HEK293T (cell line): ENCODE measurements at places on chromosomes 12 and 14.
A peak's percentile ranks its signal among the peaks of the same experiment; 100 is the strongest.

GRCh38 chr12:92098594-92099380, 46.9 kb downstream of the BTG1 start:
- no peak for DNase-seq

DNA sequence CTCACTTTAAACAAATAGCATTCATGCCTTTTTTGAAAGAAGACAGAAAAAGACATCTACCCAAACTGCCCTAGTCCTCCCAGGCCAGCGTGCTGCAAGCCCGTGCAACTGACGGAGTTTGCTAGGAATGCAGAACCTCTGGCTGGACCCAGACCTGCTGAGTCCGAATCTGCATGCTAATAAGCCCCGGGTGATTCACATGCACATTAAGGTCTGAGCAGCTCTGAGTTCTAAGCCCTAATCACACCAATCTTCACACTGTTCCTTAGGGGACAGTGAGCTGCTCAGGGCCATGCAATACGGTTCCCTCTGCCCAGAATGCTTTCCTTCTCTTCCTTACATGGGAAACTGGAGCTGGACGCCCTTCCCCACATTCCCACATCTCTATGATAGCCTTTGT, 25.2 kb downstream of the HAL start:
- DNase-seq: no peak

GRCh38 chr12:90984114-90984513, 20.7 kb downstream of the EPYC start:
- no peak for DNase-seq

GRCh38 chr12:42767326-42767954, 177.9 kb upstream of the PRICKLE1 start:
- no peak for DNase-seq

- DNase-seq: no peak
These were observed 215.6 kb downstream of the SLC6A15 start for GRCh38 chr12:84696908-84697540.

DNA sequence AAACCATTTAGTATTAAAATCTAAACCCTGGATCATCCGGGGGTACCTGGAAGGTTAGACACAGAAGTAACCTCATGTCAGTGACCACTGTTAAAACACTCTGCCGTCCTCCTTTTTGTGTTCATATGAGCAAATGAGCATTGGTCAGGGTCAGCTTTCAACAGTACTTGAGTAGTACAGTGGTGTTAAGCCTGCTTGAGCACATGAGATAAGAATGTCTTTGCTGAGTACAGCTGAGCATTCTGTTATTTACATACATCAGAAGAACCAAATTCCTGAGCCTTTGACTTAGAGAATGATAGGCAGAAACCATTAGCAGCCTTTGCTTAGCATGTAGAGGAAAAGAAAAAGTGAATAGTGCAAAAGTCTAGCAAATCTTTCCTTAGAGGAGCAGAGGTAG, 38.6 kb upstream of the LRTM2 start:
- DNase-seq: no peak

- no peak for DNase-seq
These were observed 591 bp downstream of the GXYLT1 start for GRCh38 chr12:42144158-42144407.

DNA sequence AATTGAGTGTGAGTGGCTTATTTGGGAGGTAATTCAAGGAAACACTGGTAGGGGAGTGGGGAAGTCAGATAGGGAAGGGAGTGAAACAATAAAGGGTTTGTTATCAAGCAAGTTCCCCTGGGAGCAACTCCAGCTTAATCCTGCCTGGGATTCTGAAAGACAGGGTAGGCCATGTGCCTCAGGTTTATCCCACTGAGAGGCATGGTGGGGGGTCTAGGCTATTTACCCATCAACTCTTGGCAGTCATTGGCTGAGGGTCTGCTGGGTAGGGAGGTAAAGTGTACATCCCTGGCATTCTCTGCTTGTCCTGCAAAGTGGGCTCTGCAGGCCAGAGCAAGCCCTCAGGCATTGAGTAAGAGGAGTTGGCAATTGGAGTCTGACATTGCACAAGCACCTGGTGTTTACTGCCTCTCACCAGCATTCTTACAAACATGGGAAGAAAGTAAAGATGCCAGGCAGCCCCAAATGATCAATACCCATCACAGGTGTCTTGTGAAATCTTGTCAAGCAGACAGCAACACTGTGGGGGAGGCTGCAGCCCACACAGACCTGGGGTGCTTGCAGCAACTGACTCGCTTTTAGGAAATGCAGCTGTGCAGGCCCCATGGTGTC, 169.3 kb downstream of the KTN1 start:
- no peak for DNase-seq

- DNase-seq: peak; percentile 35
These were observed 214.5 kb downstream of the PAH start for GRCh38 chr12:102702447-102703114.

DNA sequence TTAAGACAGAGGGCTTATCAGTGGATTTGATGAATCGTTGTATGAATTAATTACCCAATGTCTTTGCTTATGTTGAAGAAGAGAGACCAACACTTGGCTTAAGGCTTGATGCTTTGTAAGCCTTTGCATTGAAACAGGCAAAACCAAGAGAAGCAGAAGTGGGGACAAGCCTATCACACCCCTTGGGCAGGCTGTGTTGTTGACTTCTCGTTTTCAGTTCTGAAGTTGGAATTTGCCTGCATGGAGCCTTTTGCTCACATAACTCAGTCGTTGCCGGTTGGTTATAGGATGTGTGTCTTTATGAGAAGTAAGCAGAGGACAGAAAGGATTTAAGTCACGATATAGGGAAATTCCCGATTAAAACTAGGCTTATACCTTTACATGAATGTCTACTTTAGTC, 94.7 kb downstream of the CCDC92 start:
- DNase-seq: no peak

- no peak for DNase-seq
These were observed 113.0 kb downstream of the SEC23A start for GRCh38 chr14:38989922-38990546.

GRCh38 chr12:53200458-53201176, 6.4 kb downstream of the ITGB7 start:
- no peak for DNase-seq

DNA sequence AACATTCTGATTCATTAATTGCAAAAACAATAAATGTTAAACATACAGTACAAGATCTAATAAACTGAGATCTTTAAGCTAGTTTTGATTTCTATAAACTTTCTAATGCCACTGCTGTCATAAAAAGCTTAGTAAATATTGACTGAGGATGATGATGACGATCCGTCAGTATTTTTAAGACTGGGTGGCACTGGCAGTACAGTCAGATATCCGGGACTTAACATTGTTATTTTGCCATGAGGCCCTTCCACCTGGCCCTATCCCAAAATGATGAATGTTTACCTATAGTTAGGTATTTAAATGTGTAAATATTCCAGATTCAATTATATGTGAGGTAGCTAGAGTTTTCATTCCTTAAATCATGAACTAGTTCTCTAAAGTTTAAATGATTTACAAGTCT, 158.5 kb downstream of the FOXA1 start:
- no peak for DNase-seq

DNA sequence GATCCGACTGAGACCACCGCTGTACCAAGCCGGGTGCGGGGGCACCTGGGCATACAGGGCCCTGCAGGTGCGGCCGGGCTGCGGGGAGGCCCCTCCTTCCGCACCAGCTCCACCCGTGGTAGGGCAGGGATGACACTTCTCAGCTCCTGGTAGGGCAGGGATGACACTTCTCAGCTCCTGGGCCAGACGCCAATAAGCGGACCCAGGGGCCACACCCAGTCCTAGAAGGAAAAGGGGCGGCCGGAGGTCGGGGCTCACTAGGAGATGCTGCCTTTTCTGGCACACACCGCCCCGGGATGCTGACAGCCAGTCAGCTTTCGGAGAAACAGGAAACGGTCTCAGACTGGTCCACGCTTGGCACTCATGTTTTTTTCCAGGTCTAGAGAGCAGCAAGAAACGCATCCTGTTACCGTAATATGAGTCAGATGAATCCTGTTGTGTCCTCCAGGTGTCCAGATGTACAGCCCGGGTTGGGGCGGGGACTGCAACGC, 34.8 kb downstream of the NFKBIA start:
- no peak for DNase-seq

DNA sequence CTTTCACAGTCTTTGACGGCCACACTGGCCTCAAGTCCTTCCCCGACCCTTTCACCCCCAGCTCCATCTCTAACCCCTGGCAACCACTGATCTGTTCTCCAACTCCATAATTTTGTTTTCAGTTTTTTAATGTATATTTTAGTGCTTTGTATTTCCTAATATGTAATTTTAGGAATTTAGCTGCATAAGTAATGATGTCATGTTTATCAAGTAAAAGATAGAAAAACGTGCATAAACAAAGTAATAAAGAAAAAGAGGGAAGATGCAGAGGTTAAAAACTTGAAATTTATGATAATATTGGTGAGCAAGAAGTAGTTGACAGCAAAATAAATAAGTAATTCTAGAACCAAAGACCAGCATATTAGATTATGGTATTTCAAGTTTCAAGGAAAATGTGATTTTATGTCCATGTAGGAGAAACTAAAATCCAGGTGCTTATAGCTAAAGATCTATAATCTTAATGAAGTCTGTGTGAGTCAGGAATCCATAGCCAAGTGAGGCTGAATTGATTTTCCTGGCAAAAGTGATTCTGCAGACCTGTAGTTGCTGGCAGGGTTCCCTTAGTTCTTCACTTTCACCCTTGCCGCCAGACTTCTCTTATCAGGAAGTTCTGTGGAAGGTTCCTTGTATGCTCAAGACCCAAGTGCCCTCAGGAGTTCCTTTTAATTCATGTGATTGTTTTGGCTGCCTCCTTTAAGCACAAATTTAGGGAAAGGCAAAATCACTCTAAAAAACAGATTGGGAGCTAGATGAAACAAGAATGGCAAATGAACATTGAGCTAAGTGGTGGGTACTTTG, 24.4 kb downstream of the FBXW8 start:
- no peak for DNase-seq

DNA sequence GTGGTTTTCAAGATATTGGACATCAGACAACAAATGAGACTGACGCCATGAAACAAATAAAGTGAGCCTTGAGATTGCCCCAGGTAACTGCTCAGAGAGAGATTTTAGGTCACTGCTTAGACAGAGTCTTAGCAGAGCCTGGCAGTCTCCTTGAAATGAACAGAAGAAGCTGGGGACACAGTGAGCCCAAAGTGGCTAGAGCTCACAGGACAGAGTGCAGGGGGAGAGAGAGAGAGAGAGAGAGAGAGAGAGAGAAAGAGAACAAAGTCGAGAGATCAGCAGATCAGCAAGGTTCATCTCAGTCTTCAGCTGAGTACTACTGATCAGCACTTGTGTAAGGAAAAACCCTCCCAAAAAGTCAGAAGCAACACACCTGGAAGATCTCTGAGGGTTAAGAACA, 147.4 kb downstream of the RMST start:
- DNase-seq: no peak
